CD4-positive, alpha-beta memory T cell (primary cell): ENCODE measurements at places on chromosomes 12 and 14. TPM values are rescaled to one million over a fixed set of nuclear protein-coding genes. Genes with fewer than 3 reads are reported as not detected.

GRCh38 chr12:116597886-116598285 is 38.7 kb downstream of the MAP1LC3B2 start:
- no peak for DNase-seq
- no peak overlapping the region for H3K27ac ChIP-seq
- H3K4me3 ChIP-seq: no peak overlapping the region

- no peaks in the 10 kb centered on the region for H3K4me1 ChIP-seq
- no peaks in the 10 kb centered on the region for H3K36me3 ChIP-seq
- H3K27me3 ChIP-seq: no peaks in the 10 kb centered on the region
- no peak overlapping the region for H3K27ac ChIP-seq
- DNase-seq: no peak
- H3K4me3 ChIP-seq: no peak overlapping the region
Measured at GRCh38 chr12:127238107-127238506, 1028.9 kb upstream of the TMEM132C start.

GRCh38 chr12:104468371-104468770 is 11.6 kb downstream of the CHST11 start:
- H3K4me1 ChIP-seq: peaks cover 99% of the 10 kb centered on the region
- H3K27ac ChIP-seq: no peak overlapping the region
- H3K4me3 ChIP-seq: no peak overlapping the region
- no peak for DNase-seq

The CCDC91 gene
- 83.9 TPM for total RNA-seq

The ITGA7 gene
- total RNA-seq: 2.9 TPM

The DPF3 gene
- not detected for total RNA-seq
